Caco-2 (cell line): ENCODE measurements at places on chromosomes 6 and 20. TPM values are rescaled to one million over a fixed set of nuclear protein-coding genes. Genes with fewer than 3 reads are reported as not detected.

The SLC17A9 gene
- total RNA-seq: 64.7 and 77.4 TPM in 2 replicates

GRCh38 chr6:30955367-30956042 is 14.7 kb downstream of the MUCL3 start:
- 0 out of 2 replicates have a peak, but pooled peaks cover 4% of the 10 kb centered on the region for H3K4me1 ChIP-seq
- H3K27me3 ChIP-seq: no peaks in the 10 kb centered on the region; the same call in 1 of the 2 replicates
- no peak overlapping the region for H3K27ac ChIP-seq
- H3K36me3 ChIP-seq: no peaks in the 10 kb centered on the region
- H3K4me3 ChIP-seq: peak overlapping the region; percentile 53

The FAM135A gene
- 18.7 and 21.4 TPM in 2 replicates for total RNA-seq

The ARMC2 gene
- total RNA-seq: 6.1 and 7.8 TPM in 2 replicates

The FAM184A gene
- 10.8 and 11.2 TPM in 2 replicates for total RNA-seq

- H3K27me3 ChIP-seq: no peaks in the 10 kb centered on the region
- no peaks in the 10 kb centered on the region for H3K36me3 ChIP-seq
- H3K4me3 ChIP-seq: no peak overlapping the region
- H3K27ac ChIP-seq: no peak overlapping the region
- H3K4me1 ChIP-seq: no peaks in the 10 kb centered on the region
- DNase-seq: no peak
These were observed 8.7 kb upstream of the ATRN start for GRCh38 chr20:3461911-3462677.

The OTOR gene
- total RNA-seq: not detected in 2 replicates

The PTCHD4 gene
- total RNA-seq: not detected in 2 replicates

- peaks cover 3% of the 10 kb centered on the region; the same call in 1 of the 2 replicates for H3K36me3 ChIP-seq
- no peaks in the 10 kb centered on the region for H3K27me3 ChIP-seq
- no peak overlapping the region for H3K27ac ChIP-seq
- 0 out of 2 replicates have a peak, but pooled peaks cover 5% of the 10 kb centered on the region for H3K4me1 ChIP-seq
These were observed 34.6 kb upstream of the PNPLA1 start for GRCh38 chr6:36235309-36235708.

- no peak overlapping the region for H3K27ac ChIP-seq
- H3K36me3 ChIP-seq: no peaks in the 10 kb centered on the region
- no peak overlapping the region for H3K4me3 ChIP-seq
- no peaks in the 10 kb centered on the region for H3K27me3 ChIP-seq
- peaks cover 45% of the 10 kb centered on the region for H3K4me1 ChIP-seq
- no peak for DNase-seq
These were observed 114.5 kb upstream of the TMEM170B start for GRCh38 chr6:11423072-11423471.

GRCh38 chr6:40717411-40718057 is 130.4 kb upstream of the LRFN2 start:
- H3K27ac ChIP-seq: no peak overlapping the region
- DNase-seq: no peak
- no peaks in the 10 kb centered on the region; the same call in 1 of the 2 replicates for H3K36me3 ChIP-seq

DNA sequence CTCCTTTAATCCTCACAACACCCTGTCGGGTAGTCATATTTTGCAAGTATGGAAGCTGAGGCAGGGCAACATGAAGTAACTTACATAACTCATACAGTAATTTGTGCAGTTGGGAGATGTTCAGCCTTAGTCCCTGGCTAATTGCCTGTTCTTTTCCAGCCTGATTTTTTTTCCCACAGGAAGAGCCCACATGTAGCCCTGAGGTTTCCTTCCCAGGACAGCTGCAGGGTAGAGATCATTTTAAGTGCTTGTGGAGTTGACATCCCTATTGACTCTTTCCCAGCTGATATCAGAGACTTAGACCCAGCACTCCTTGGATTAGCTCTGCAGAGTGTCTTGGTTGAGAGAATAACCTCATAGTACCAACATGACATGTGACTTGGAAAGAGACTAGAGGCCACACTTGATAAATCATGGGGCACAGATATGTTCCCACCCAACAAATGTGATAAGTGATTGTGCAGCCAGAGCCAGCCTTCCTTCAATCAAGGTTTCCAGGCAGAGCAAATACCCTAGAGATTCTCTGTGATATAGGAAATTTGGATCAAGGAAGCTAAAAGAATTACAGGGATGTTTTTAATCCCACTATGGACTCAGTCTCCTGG is 5.0 kb upstream of the BTN2A1 start:
- no peaks in the 10 kb centered on the region for H3K27me3 ChIP-seq
- no peak overlapping the region for H3K4me3 ChIP-seq
- H3K4me1 ChIP-seq: peaks cover 5% of the 10 kb centered on the region
- no peak for DNase-seq
